ENCODE measurements at places on chromosomes 5 and 9.

GRCh38 chr9:99506747-99507348, 284.8 kb downstream of the SEC61B start:
- no peak for DNase-seq

DNA sequence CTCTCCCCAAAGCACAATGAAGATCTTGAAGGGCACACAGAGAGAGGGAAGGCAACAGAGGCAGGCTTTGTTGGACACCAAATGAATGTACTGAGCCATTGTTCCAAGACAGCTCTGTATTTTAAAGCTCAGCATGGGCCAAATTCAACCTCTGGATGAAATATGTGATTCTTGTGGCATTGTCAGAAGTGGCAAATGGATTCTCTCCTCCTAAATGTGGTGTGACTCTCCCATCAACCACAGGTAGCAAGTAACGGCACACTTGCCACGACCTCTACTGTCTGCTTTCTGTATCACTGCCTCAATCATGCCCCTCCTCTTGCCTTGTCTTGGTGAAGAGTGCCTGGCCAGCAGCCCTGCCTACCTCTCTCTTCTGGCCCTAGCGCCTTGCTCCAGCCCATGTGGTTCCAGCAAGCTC, 6.1 kb upstream of the MOB3B start:
- no peak for DNase-seq

- DNase-seq, result no peak
These were observed 576.3 kb downstream of the PDE4D start for GRCh38 chr5:59317023-59317773.

DNA sequence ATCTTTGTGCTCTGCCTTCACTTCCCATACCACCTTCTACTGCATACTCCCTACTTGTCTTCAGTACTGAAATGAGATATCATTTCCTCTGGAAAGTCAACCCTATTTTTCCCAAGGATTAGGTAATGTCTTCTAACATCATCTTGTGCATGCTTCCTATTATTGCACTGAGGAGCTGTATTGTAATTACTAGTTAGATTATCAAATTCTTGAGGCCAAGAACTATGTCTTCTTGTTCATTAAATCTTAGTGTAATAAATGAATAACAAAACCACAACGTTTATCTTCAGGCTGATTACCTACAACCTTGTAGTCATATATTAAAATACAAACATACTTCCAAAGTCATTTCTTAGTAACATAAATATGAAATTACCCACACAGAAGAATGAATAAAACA, 87.9 kb upstream of the POU5F2 start:
- no peak for DNase-seq

- DNase-seq, result no peak
These were observed 140.6 kb upstream of the NR4A3 start for GRCh38 chr9:99681113-99681512.

DNA sequence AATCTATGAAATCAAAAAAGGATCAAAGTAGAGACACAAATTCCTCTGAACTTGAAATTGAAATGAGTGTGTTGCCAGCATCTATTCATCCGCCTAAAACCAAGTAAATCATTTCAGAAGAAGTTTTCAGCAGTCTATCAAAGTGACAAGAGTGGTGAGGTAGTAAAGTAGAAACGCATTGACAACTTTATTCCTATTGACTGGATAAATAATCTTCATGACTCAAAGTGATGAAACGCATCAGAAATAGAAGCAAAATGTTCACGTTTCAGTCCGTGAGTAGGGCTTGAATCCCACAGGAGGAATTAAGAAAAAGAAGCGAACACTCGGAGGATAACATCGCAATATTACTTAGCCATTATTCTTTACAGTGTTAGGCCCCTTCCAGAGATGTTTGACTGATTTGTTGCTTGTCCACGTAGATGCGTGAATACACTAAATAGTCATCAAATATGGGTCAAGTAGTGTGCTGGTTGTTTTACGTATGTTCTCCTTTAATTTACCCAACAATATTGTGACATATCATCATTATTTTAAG, 314.4 kb downstream of the PLK2 start:
- no peak for DNase-seq

GRCh38 chr9:129746092-129746777, 6.6 kb downstream of the PTGES start:
- DNase-seq, result no peak

DNA sequence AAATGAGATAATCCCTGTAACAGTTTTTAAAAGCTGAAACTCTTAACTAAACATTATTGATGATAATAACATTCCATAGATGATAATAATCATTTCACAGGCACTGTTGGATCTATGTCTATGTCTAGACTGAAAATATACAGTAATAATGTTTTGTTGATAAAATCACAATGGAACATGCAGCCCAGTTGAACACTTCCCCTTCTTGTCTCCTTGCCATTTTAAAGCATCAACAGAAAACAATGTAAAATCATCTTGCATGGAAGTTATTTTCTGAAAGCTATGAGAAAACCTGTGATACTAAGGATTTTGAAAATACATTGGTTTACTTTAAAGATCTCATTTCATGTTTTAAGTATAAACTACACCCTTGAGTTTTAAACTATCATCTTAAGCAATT, 1.9 kb downstream of the GAPT start:
- DNase-seq, result no peak

- DNase-seq, result no peak
These were observed 40.2 kb upstream of the AGXT2 start for GRCh38 chr5:35087991-35088390.

DNA sequence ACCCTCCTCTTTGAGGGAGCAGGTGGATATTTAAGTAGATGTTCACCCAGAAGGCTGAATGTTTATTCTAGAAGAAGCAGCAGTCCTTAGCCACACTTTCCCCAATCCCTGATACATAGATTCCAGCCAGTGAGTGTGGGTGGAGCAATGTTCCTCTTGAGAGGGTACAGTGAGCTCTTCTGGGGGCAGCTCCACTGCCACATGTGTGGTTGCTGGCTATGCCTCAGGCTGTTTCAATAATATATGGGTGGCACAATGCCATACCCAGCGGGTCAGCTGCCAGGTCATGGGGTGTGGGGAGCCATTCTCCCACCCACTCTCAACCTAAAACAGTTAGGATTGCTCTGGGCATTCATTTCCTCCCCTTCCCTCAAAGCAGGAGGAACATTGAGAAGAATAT, 61.6 kb upstream of the DAB2 start:
- DNase-seq, result no peak

- no peak for DNase-seq
These were observed 408.8 kb downstream of the CDH10 start for GRCh38 chr5:24235946-24236345.

DNA sequence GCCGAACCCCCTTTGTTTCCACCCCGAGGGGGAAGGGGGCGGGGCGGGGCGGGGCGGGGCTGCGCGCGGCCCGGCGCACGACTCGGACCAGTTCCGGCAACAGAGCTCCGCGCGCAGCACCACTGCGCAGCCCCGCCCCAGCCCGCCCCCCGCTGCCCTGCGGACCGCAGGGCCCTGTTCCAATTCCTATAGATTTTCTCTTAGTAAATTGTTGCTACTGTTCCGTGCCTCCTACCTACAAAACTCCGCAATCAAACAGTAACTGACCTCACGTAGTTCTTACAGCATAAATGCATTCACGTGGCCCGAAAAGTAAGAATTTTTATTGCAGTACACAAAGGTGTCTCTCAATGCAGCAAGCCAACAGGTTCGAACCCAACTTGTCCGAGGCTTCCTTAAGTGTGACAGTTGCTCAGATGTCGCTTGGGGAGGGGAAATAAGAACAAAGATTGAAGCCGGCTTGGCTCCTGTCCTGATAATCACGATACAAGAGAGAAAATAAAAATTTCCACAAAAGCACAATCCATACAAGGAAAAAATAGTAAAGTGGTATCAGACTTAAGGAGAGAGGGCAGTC, 1.2 kb upstream of the RNF38 start:
- DNase-seq, result no peak

- DNase-seq, result no peak
These were observed 37.3 kb downstream of the MACIR start for GRCh38 chr5:103295871-103296270.

GRCh38 chr9:71795097-71795813, 26.9 kb upstream of the CEMIP2 start:
- no peak for DNase-seq

DNA sequence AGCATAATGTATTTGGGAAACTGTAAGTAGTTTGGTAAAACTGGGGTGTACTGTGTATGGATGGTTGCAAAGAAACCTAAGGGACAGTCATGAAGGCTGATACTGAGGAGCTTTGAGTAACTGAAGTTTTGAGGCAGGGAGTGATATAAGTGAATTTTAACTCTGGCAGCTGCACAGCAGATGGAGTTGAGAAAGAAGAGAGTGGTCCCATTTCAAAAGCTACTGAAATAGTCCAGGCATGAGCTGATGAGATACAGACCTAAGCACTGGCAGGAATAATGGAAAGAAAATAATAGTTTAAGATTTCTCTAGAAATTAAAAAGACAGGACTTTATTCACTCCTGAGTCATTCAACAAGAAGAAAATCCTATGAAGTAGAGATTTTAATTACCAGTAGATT, 232.0 kb downstream of the CHSY3 start:
- DNase-seq, result no peak

GRCh38 chr9:134891713-134892112, 11.1 kb downstream of the FCN2 start:
- DNase-seq, result no peak

DNA sequence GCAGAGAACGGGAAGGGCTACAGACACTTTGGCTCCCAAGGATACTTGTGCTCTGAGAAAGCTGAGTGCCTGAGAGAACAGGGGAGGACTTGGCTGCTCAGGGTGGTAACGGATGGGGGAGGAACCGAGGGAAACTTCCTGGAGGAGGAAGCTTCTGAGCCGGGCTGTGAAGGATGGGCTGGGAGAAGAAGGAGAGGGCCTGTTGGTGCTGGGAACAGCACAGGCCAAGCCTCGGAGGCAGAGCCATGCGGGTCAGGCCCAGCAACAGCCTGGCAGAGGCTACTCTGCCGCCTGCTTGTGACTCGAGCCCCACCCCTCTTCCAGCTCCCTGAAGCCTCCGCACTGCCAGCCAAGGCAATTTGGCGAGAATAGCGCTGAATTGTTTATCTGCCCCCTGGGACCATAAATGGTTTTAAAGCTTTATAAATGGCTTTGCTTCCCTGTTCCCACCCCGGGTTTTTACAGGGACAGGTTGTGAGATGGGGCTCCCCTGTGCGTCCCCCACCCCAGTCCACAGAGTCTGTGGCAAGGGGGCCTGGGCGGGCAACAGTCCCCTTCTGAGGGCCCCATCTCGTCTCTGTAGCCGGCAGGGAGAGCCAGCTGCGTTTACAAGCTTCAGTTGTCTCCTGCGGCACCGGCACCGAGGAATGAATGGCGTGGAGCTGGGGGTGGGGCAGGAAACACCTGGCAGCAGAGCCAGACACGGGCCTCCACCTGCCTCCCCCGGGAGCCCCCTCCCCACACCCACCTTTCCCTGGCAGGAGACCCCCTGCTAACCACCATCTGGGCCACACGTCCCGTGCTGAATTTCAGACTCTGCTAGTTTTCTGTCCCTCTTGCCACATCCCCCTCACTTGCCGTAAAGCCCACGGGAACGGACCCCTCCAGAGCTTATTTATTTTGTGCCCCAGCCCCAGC, 24.4 kb downstream of the FAM163B start:
- no peak for DNase-seq

GRCh38 chr5:6827526-6828219, 114.4 kb downstream of the TENT4A start:
- DNase-seq, result no peak

- DNase-seq, result no peak
These were observed 568.8 kb downstream of the PSAT1 start for GRCh38 chr9:78865737-78866136.

DNA sequence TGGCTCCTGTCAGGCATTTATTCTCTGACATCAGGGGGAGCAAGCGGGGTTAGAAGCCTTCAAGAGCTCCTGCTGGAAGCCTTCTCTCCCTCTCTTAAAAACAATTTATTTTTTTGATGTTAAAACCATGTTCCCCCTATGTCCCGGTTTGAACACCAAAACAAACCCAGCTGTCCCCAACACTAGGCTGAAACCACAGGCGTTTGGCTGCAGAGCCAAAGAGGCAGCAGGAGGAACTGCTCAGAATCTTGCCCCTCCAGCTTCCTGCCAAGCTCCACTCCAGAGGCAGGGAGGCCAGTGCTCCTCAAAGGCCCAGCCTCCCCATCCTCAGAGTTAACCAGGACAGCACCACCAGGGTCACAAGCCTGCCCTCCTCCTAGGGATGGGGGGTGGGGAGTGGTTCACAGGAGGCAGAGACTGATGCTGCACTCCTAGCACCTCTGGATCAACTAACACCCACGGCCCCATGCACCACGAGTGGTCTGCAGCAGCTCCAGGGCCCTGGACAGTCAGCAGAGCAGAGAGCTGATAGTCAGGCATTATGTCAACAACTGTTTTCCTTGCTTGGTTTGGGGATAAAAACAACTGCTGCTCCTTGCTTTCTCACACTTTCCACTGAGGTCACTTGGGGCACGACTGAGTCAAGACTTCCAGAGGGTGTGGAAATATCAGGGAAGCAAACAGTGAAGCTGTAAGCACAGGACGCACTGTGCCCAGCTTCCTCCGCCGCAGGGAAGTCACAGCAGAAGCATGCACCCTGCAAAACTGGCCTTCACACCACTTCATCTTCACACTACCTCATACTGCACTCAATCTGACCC, 96.5 kb upstream of the ADRA1B start:
- no peak for DNase-seq

DNA sequence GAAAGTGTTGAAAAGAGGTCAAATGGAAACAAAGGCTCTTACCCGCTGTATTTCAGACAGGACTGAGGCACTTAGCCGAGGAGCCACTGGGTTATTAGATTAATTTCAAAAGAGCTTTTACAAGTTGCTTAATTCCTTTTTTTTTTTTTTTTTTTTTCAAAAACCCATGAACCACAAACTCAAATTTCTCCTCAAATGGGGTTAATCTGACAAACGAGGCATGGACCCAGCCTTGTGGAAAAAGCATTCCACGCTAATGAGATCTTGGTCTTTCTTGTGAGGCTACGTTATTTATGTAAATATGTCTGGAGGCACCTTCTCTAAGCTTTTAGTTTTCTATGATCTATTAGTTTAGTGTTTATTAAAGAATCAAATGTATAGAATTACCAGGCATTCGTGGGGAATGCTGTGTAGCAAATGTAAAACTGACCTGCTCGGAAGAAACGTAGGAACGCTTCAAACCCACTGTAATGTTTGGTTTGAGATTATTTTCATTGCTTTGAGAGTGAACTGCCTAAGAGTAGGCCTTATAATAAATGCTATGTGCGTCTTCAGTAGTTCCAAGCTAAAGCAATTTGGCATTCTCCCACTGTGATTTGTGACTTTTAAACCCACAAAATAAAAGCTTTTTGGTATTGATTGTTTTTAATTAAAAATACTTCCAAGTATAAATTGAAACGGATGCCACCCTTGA, 134.7 kb downstream of the CDH6 start:
- no peak for DNase-seq

DNA sequence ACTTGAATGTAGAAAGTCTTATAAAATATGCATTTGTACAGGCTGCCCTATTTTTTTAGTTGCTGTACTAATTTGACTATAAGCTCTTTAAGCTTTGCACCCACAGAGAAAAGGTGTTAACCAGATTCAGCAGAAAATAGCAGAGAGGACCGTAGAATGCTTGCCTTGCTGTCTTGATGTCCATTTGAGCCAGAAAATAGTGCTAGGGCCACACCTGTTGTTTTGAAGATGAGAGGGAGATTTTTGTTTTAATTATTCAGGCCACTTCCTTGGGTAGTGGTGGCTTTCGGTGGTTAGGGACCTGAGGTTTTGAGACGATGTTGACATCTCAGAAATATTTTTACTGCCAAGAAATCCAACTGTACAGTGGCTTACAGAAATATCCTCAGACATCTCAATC, 196.0 kb downstream of the SPATA31D1 start:
- no peak for DNase-seq
